ENCODE measurements at places on chromosomes 1 and 21.

- no peak for DNase-seq
Measured at GRCh38 chr1:231930257-231930947, 303.8 kb downstream of the DISC1 start.

DNA sequence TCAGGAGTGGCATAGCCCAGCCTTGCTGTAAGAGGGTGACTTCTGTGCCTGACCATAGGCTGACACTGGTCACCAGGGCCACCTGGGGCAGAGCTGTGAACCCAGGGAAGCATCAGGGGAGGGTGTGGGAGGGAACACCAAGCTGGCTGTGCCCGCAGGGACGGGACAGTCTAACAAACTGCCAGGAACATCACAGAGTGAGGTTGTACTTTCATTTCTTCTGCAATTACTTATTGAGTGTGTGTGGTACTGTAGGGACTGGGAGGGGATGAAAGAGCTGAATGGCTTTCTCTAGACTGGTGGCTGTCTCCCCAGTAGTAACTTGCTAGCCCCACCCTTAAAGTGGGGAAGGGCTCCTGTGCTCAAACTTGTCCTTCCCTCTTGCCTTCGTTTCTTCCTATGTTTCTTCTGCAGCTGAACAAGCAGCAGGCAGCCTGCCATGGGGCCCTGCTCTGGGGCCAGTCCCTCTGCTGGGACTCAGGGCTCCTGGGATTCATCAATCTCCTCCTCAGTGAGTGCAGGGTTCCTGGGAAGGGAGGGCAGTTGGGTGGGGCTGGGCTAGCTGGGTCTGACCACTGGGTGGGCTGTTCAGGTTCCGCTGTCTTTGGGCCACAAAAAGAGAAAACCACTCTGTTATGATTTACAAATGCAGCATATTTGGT lies 39.7 kb upstream of the ETV3 start:
- DNase-seq, result no peak

- DNase-seq, result no peak
Measured at GRCh38 chr1:161872506-161872905, 106.4 kb downstream of the ATF6 start.

- DNase-seq, result no peak
Measured at GRCh38 chr1:229204921-229205777, 65.8 kb upstream of the RAB4A start.

DNA sequence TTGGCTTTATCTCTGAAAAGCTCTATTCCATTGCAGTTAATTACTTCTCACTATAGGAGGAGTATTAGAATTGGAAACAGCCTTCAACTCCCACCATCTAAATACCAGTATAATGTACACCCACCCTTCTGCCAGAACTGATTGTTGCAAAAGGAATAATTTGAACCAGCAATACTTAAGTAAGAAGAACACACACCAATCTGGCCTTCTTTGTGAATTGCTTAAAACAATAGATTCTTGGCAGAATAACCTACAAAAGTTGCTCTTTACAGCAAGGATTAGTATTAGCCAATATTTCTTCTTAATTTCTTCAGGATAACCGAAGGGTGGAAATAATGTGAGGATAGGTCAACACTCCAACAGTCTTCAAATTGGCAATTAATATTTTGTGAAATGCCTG lies 54.9 kb upstream of the ADAMTS5 start:
- no peak for DNase-seq

DNA sequence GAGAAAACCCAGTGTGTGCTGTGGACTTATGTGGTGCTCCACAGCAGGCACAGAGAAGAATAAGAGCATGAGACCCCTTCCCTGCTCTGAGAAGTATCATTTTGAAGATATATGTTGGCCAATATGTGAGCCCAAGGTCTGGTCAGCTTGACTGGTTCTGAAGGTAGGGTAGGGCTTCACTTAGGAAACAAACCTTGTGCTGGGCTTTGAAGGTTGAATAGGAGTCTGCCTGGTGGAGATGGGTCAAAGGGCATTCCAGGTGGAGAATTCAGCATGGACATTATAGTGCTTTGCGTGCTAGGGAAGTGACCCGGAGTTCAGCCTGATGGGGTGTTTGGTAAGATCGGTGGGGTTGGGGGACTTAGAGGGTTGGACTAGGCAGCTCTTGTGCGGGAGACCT lies 99.1 kb downstream of the EPHB2 start:
- DNase-seq, result no peak

DNA sequence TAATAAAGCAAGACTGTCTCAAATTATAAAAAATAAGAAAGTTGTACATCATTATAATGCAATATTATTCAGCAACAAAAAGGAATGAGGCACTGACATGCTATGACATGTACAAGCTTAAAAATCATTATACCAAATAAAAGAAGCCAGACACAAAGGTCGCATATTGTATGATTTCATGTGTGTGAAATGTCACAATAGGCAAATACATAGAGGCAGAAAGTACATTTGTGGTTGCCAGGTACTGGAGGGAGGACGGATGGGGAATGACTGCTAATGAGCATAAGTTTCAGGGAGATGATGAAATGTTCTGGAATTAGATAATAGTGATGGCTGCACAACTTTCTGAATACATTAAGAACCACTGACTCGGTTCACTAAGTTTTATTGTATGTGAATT lies 73.6 kb upstream of the NBPF3 start:
- no peak for DNase-seq

DNA sequence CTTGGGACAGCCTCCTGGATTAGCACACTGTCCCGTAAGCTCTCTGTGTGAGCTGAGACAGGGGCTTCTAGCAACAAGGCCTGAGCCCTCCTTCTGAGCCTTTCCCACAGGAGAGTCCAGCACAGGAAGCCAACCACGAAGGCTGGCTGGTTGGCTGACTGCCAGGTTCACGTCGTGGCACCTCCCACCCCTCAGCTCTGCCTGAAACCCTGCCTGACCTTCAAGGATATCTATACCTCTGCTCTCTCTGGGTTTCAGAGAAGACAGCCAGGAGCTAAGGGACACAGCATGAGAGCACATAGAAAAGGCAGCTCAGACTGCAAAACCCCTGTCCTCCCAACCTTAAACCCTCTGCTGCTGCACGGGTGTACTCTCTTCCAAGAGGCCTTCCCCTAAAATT lies 13.9 kb downstream of the DLGAP3 start:
- DNase-seq, result no peak

GRCh38 chr1:230260831-230261230 lies 165.3 kb downstream of the PGBD5 start:
- no peak for DNase-seq

- peak; percentile 42 for DNase-seq
Measured at GRCh38 chr1:10663678-10664035, 132.8 kb downstream of the CASZ1 start.

- peak; percentile 74 for DNase-seq
Measured at GRCh38 chr1:12124693-12125421, 41.9 kb upstream of the TNFRSF1B start.

- DNase-seq, result no peak
Measured at GRCh38 chr1:37989361-37989930, 376 bp downstream of the SF3A3 start.

DNA sequence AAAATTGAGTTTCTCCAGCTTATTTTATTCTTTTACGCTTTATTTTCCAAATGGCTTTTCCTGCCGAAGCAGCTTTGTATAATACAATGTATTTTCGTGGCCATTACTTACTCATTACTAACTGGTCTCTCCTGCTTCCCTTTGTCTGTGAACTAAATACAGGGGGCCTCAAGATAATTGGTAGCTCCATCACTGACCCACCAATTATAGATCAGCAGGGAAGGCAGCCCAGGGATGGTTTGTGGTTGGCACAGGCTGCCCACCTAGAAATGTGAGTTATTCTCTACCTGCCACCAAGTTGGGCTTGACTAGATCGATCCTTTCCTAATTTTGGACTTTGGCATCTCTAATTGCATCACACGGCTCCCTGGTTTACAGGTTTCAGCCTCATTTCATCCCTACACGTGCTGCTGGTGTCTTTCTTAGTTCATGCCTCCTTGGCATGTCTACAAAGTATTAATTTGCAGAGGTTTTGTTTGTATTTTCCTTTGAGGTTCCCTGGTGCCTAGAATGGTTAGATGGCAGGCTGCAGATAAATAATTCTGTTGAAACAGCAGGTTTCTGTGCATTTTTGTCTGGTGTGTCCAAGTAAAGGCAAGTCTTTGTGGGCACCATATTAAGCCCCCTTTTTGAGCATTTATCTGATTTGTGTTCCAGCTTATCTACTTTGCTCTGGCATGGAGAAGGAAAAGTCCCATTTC lies 35.2 kb downstream of the PEX14 start:
- no peak for DNase-seq

- no peak for DNase-seq
Measured at GRCh38 chr1:59028048-59028447, 244.2 kb upstream of the JUN start.

GRCh38 chr1:235078480-235079381 lies 49.9 kb downstream of the TOMM20 start:
- no peak for DNase-seq

DNA sequence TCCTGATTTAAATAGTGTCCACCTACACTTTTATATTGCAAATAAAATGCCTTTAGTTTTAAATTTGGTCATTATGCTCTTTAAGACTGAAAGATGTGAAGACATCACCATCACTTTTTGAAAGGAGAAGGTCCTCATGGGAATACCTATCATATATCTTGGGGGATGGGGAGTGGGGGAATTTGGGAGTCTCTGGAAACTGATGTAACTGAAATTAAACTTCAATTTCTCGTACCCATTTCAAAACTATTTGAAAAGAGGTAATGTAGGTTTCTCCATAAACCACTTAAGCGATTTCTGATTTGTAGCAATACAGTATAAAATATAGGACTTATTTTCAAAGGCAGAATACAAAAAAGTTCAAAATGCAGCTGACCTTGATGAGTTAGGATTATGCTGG lies 924 bp downstream of the EXTL2 start:
- DNase-seq, result no peak

- DNase-seq, result peak; percentile 68
Measured at GRCh38 chr1:9792156-9793042, 31.4 kb downstream of the CLSTN1 start.

- DNase-seq, result no peak
Measured at GRCh38 chr1:89822109-89822962, 1.5 kb downstream of the LRRC8D start.

- no peak for DNase-seq
Measured at GRCh38 chr1:64934878-64935275, 31.5 kb downstream of the JAK1 start.

- no peak for DNase-seq
Measured at GRCh38 chr1:163085904-163086268, 16.7 kb downstream of the RGS4 start.

DNA sequence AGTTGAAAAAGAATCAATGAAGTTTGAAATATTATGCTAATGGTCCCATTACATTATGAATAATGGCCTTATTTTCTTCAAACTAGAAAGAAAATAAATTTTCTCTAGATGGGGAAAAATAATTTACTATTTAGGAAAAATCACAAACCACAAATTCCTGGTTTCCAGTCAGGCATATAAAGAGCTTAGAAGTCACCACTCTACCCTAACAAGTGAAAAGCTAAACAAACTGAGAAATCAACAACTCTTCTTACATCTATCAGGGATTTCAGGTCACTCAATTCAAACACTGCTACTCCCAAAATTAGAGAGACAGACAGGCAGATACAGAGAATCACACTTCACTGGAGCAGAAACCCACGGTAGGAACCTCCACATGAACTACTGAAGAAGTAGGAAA lies 82.1 kb upstream of the LRRC7 start:
- DNase-seq, result no peak

DNA sequence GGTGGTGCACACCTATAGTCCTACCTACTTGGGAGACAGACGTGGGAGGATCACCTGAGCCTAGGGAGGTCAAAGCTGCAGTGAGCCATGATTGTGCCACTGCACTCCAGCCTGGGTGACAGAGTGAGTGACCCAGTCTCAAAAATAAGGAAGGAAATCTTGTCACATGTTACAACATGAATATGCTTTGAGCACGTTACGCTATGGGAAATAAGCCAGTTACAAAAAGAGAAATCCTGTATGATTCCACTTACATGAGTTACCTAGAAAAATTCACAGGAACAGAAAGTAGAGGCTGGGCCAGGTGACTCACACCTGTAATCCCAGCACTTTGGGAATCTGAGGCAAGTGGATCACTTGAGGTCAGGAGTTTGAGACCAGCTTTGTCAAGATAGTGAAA lies 6.7 kb upstream of the PADI6 start:
- DNase-seq, result no peak

- DNase-seq, result no peak
Measured at GRCh38 chr1:61174060-61174795, 91.9 kb downstream of the NFIA start.

DNA sequence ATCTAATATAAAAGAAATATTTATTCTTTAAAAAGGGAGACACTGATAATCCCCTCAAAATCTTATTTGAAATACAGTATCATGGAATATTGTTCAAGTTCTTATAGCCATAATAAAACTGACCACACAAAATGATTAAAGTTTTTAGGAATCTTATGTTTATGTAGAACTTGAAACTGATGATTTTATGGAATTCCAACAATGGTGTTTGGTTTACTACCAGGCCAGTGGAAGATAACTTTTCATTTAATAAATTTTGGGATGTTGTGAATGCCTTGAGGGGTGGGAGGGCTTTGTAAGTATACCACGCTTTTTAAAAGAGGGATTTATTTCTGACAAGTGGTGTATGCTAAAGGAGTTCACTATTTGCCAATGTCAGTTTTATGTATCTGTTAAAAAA lies 87.7 kb downstream of the RAB3GAP2 start:
- DNase-seq, result no peak

GRCh38 chr1:53381790-53382401 lies 54.0 kb upstream of the LRP8 start:
- no peak for DNase-seq

- DNase-seq, result no peak
Measured at GRCh38 chr1:219325368-219325742, 151.7 kb downstream of the LYPLAL1 start.

- no peak for DNase-seq
Measured at GRCh38 chr1:119453021-119453420, 38.1 kb downstream of the HSD3B2 start.

GRCh38 chr1:162937716-162938395 lies 76.9 kb upstream of the CCDC190 start:
- no peak for DNase-seq

- DNase-seq, result no peak
Measured at GRCh38 chr1:33276573-33277298, 20.4 kb downstream of the ZNF362 start.

- DNase-seq, result no peak
Measured at GRCh38 chr1:80047791-80048190, 1041.3 kb upstream of the ADGRL4 start.

- no peak for DNase-seq
Measured at GRCh38 chr1:56322211-56322610, 257.2 kb downstream of the PLPP3 start.

DNA sequence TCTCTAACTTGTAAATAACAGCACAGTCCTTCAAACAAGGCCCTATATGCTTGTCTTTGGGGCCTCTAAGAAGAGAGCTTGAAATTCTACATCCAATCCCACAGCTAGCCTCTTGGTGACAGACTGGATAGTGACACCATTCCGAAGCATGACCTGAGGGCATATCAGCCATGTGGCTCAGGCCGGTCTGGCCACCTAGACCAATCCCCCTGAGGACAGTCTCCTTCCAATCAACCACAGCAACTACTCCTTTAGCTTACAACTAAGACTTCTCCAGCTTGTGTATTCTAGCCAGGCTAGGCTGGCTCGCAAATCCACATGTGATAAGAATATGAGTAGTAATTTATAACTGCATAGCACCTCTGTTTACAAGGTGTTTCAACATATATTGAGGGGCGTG lies 14.0 kb downstream of the BCAR3 start:
- DNase-seq, result no peak

- DNase-seq, result peak; percentile 38
Measured at GRCh38 chr1:93616221-93616995, 65.2 kb downstream of the BCAR3 start.

- peak; percentile 62 for DNase-seq
Measured at GRCh38 chr1:2382621-2383361, 8.6 kb downstream of the MORN1 start.

- no peak for DNase-seq
Measured at GRCh38 chr1:40625076-40625475, 40.4 kb downstream of the RIMS3 start.
